ENCODE measurements at places on chromosomes 2 and 18.

DNA sequence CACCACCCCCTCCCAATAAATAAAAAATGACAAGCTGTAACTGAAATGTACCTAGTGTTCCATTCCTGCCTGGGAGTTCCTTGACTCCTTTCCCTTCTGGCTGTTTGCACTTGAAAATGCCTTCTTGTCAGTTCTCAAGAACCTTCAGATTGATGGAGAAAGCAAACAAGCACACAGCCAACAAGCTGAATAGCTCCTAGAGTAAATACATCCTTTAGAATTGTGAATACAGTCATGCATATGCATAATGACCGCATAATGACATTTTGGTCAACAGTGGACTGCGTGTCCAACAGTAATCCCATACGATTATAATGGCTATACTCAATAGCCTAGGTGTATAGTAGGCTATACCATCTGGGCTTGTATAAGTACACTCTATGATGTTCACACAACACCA is 97.0 kb downstream of the LYPD6 start:
- no peak for DNase-seq

DNA sequence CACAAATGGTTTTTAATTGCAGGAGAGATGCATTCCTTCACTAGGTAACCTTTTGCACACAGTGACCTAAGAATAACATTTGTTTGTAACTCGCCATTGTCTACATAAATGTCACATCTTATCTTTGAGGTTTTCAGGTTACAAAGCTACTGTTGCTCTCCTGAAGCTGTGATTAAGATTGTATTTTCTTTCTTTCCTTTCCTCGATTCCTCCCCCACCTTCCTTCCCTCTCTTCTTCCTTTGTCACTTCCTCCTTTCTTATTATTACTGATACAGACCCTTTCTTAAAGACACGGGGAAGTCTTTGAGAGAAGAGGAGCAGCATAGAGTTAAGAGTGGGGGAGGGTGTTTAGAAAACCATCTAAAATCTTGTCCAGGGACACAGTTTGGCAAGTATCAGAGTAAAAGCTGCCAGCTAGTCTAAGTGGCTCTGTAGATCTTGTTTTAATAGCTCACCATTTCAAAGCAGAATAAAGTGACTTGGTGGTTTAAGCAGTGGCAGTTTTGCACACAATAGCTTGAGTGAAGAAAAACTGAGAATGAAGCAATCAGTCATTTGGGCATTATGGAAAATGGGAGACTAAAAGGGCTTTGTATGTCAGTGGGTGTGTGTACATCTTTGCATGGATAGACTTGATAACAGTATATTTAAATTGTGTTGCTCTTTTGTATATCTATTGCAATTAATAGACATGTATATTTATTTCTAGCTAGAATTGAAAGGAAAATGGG is 10.9 kb downstream of the CERS6 start:
- DNase-seq = no peak

DNA sequence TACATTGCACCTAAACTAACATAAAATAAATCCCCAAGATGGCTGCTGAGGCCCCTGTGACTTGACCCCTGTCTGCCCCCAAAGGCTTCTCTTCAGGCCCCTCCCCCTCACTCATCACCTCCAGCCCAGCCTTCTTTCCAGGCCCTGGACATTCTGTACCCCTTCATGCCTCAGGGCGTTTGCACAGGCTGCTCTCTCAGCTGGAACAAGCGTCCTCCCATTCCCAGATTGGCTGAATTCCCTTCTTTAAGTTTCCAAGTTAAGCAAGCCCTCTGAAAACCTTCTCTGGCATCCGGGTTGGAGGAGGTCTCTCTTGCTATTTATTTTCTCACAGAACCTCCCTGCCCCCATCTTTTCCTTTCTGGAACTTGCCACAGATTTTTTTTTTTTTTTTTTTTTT is 165.2 kb upstream of the BCL2L11 start:
- no peak for DNase-seq

- DNase-seq = no peak
Observed at GRCh38 chr18:25174324-25174723, 177.6 kb downstream of the ZNF521 start.

DNA sequence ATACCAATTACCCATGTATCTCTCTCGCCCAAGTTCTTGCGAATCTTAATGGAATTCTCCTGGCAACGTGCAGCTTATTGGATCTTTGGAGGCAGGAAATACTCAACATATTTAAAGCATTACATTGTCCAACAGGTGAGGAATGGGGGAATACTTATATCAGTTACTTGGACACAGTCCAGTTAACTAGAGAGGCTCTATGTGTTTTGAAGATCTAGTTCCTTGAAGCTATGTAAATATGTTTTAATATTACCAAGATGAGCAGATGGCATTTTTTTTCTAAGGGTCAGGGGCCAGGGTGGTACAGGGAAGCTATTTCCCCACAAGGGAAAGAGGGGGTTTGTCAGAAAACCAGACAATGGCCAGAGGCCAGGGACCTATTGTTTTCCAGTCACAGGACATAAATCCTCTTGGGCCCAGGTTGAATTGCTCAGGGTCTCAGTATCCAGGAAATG is 26.8 kb upstream of the MC5R start:
- DNase-seq = no peak

DNA sequence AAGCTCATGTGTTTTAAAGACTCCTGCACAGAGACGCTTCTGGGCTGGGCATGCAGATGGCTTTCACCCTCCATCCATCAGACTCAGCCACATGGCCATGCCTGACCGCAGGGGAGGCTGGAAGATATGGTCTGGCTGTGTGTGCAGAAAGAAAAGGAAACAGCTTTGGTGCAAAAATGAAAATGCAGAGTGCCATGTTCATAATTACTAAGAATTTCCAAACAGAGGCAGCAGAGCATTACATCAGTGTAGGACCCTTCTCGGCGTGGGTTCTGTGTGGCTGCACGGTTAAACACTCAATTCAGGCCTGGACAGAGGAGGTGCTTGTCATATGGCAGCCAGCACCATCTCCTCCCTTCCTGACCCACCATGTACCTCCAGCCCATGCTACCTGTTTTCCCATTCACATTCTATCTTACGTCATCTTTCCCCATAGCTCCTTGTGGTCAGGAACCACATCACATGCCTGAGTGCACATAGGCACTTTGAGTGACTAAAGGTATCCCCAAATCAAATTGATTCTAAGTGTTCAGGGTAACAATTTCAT is 200.3 kb upstream of the ID2 start:
- DNase-seq = peak; percentile 74

DNA sequence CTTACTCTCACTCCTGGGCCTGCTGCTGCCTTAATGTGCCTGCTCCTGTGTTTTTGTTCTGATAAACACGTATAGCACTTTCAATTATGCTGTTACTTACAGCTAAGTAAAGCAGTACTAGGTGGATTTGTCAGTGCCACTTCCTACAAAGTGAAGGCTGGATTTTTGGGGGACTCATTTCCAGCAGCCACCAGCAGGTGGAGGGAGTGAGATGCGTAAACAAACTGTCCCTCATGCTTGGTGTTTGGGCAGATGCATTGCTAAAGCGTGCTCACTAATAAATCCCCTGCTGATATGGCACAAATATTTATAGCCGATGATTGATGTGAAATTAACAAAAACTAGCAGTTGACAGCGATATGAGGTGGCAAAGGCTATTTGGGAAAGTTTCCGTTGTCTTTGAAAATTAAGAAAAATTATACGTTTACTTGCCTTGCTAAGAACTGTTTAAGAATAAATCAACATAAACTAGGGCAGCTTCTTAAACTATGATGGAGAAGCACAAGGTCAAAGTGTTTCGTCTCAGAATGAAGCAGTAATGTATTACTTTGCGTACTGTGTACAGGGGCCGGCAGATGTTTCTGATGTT is 101.7 kb downstream of the AGAP1 start:
- peak; percentile 74 for DNase-seq

GRCh38 chr2:228102949-228103348 is 78.5 kb downstream of the SPHKAP start:
- no peak for DNase-seq

GRCh38 chr2:141728886-141729285 is 401.9 kb downstream of the LRP1B start:
- DNase-seq = no peak

GRCh38 chr2:64524604-64525316 is 632 bp downstream of the AFTPH start:
- DNase-seq = peak; percentile 14

All from hematopoietic multipotent progenitor cell treated with erythropoietin and hydrocortisone succinate and interleukin-3 and kit ligand, for 8 days (in vitro differentiated cells).